ENCODE measurements at places on chromosomes 2 and 18. TPM values are rescaled to one million over a fixed set of nuclear protein-coding genes. Genes with fewer than 3 reads are reported as not detected.

DNA sequence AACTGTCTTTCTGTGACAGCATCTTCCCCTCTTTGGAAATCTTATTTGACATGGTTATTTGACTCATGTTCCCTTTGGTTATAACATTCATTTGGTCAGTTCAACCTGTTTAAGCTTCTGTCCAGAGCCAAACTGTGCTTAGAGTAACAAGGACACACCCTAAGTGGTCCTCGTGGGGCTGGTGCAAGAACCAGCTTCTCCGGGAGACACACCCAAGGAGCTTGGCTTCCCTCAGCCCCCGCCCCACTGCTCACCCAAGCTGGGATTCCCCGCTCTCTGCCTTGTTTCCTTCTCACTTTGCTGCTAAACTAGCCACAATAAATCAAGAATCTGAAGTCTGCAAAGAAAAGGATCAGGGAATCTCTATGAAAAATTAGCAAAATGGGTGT, 1.4 kb downstream of the SCYGR3 start:
- peaks cover 27% of the 10 kb centered on the region for H3K27me3 ChIP-seq
- H3K4me3 ChIP-seq: no peak overlapping the region
- no peak overlapping the region for H3K27ac ChIP-seq
- H3K36me3 ChIP-seq: no peaks in the 10 kb centered on the region

- H3K27me3 ChIP-seq: peaks cover 14% of the 10 kb centered on the region
- no peak for DNase-seq
- no peaks in the 10 kb centered on the region for H3K36me3 ChIP-seq
- H3K4me1 ChIP-seq: no peaks in the 10 kb centered on the region
- H3K4me3 ChIP-seq: no peak overlapping the region
These were observed 129.9 kb downstream of the FHOD3 start for GRCh38 chr18:36427369-36427768.

AGXT gene
- total RNA-seq: not detected

DNA sequence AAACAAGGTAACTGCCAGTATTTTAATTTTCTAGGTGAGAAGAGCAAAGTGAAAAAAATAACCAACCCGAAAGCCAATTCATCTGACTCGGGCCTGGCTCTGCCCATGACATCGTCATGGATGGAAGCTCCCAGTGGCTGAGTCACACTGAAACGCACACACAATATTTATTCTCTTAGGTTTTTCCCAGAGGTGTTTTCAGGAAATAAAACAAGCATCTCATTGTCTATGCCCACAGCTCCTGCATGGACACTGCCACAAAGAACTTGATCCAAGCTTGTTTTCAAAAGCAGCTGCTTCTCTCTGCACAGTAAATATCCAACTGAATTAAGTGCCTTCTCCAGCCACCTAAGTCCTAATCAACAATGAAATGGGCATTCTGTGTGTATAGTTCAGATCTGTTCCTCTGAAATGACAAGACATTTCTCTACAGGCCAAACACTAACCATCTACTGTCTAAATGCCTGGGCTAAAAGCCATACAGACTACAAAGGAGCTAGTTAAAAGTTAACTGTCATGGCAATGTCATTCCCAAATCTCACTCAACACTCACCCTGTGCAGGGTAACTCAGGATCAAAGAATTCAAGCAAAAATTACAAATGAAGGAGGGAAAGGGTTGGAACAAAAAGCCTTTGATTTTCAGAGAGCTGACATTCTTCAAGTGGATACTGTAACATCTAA, 62.9 kb downstream of the RPL31 start:
- no peaks in the 10 kb centered on the region for H3K36me3 ChIP-seq
- no peak overlapping the region for H3K4me3 ChIP-seq
- H3K27me3 ChIP-seq: no peaks in the 10 kb centered on the region
- no peak for DNase-seq
- H3K27ac ChIP-seq: no peak overlapping the region

GRCh38 chr2:212173756-212174510, 364.7 kb downstream of the ERBB4 start:
- H3K4me3 ChIP-seq: no peak overlapping the region
- H3K4me1 ChIP-seq: no peaks in the 10 kb centered on the region
- no peaks in the 10 kb centered on the region for H3K27me3 ChIP-seq

DNA sequence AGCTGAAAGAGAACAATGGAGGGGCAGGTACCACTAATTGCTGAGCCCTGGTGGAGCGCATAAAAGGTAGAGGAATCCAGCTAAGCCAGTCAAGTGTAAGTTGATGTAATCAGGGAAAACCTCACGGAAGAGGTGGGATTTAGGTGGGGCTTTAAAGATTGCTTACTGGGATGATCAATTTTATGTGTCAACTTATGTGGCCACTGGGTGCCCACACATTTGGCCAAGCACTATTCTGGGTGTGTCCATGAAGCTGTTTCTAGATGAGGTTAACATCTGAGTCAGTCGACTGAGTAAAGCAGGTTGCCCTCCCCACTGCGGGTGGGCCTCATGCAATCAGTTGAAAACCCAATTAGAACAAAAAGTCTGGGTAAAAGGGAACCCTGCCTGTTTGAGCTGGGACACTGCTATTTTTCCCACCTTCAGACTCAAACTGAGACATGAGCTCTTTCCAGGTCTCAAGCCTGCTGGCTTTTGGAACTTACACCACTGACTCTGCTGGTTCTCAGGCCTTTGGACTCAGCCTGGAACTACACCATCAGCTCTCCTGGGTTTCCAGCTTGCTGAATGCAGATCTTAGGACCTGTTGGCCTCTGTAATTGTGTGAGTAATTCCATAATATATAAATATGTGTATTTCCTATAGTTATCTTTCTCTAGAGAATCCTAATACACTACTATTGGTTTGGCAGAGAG, 67.3 kb downstream of the MYO5B start:
- H3K4me1 ChIP-seq: no peaks in the 10 kb centered on the region
- no peak for DNase-seq
- H3K36me3 ChIP-seq: no peaks in the 10 kb centered on the region
- no peak overlapping the region for H3K4me3 ChIP-seq
- peaks cover 20% of the 10 kb centered on the region for H3K27me3 ChIP-seq

DNA sequence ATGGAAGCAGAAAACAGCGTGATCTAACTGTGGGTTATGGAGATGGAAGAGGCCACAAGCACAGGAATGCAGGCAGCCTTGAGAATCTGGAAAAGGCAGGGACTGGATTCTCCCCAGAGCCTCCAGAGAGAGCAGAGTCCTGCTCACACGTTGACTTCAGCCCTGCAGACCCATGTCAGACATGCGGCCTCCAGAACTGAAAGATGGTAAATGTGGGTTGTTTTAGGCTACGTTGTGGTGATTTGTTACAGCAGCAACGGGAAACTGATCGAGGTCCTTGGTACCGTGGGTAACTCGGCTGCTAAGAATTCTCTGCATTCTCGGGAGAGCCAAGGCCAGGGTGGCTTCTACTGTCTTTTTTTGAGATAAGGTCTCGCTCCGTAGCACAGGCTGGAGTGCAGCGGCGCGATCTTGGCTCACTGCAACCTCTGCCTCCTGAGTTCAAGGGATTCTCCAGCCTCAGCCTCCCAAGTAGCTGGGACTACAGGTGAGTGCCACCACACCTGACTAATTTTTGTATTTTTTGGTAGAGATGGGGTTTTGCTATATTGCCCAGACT, 97.1 kb downstream of the ACKR3 start:
- peaks cover 32% of the 10 kb centered on the region for H3K27me3 ChIP-seq
- H3K36me3 ChIP-seq: peaks cover 6% of the 10 kb centered on the region
- H3K4me3 ChIP-seq: no peak overlapping the region
- no peak overlapping the region for H3K27ac ChIP-seq

CPS1 gene
- 0.49 TPM for total RNA-seq

CD8B2 gene
- total RNA-seq: 14.1 TPM

- no peaks in the 10 kb centered on the region for H3K4me1 ChIP-seq
- no peak for DNase-seq
- peaks cover 62% of the 10 kb centered on the region for H3K36me3 ChIP-seq
- no peaks in the 10 kb centered on the region for H3K27me3 ChIP-seq
These were observed 68.8 kb downstream of the VPS54 start for GRCh38 chr2:63950414-63950813.

DNA sequence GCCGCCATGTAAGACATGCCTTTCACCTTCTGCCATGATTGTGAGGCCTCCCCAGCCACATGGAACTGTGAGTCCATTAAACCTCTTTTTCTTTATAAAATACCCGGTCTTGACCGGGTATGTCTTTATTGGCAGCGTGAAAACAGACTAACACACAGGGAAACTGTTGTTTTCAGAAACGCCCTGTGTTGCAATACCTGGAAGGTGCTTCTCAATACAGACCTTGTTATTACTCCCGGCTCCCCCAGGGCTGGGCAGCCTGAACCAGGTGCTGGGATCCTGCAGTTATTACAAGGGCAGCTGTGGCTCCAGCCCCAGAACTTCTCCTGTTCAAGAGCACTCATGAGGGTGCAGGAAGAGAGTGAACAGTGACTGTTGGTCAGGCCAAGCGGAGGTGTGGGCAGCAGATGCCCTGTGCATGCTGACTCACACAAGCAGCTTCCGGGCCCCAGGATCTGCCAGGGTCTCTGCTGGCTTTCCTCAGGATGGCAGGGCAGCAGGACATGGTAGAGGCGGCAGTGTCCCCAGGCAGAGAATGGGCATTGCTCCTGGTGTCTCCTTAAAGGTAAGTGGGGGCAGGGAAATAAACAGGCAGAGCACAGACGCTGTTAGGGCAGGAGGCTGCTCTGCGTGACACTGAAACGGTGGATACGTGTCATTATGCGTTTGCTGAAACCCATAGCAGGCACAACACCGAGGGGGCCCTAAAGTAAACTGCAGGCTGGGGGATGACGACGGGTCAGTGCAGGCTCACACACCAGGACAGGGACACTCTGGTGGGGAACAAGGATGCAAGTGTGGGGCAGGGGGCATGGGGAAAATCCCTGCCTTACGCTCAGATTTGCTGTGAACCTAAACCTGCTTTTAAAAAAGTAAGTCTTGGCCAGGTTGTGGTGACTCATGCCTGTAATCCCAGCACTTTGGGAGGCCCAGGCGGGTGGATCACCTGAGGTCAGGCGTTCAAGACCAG, 89.1 kb downstream of the NDUFA10 start:
- H3K4me1 ChIP-seq: peaks cover 9% of the 10 kb centered on the region
- H3K27me3 ChIP-seq: peaks cover 5% of the 10 kb centered on the region
- no peaks in the 10 kb centered on the region for H3K36me3 ChIP-seq
- H3K4me3 ChIP-seq: no peak overlapping the region
